ENCODE measurements at places on chromosomes 1 and 21. TPM values are rescaled to one million over a fixed set of nuclear protein-coding genes. Genes with fewer than 3 reads are reported as not detected.

- peak; percentile 65 for DNase-seq
- H3K27ac ChIP-seq: no peak overlapping the region
- H3K4me1 ChIP-seq: no peaks in the 10 kb centered on the region
- H3K27me3 ChIP-seq: no peaks in the 10 kb centered on the region
These were observed 11.0 kb upstream of the RNU1-3 start for GRCh38 chr1:16677552-16678431.

GRCh38 chr1:201603613-201604232 is 64.8 kb downstream of the NAV1 start:
- H3K36me3 ChIP-seq: no peaks in the 10 kb centered on the region
- H3K4me1 ChIP-seq: no peaks in the 10 kb centered on the region
- no peak for DNase-seq
- H3K4me3 ChIP-seq: no peak overlapping the region

Gene SDC3
- 23.0 TPM for total RNA-seq

Gene GREM2
- total RNA-seq: not detected

Gene CNKSR1
- 7.8 TPM for total RNA-seq

Gene RAB7B
- 0.22 TPM for total RNA-seq

Data from neural progenitor cell (in vitro differentiated cells).